ENCODE measurements at places on chromosomes 3 and 15.

DNA sequence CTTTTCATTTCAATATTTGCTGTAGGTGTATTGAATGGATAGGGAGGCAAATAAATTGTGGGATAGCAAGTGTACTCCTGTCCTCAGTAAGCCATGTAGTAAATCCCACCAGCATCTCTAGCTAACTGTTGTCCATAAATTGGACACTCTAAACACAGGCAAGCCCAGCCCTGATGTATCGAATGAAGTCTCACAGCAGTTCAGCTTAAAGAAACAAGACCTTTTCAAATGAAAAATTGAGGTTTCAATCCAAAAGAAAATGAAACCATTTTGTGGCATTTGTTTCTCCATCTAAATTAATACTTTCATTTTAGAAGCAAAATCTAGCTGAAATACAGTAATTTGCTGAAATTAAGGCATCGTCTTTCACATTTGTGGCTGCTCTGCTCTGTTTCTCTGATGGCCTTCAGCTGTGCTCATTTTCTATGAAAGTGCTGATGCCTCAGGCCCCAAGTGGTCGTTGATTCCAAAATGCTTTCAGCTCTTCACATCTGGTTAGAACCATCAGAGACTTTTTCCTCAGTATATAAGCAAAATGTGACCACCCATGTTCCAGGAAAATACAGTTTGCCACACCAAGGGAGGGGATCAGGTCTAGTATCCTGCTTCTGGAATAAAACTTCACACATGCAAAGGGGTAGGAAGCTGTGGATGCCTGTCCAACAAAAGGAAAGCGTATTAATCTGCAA lies 245.0 kb downstream of the ZMAT3 start:
- no peak for DNase-seq

- DNase-seq = no peak
These were observed 44.3 kb downstream of the ATP1B3 start for GRCh38 chr3:141920701-141921100.

DNA sequence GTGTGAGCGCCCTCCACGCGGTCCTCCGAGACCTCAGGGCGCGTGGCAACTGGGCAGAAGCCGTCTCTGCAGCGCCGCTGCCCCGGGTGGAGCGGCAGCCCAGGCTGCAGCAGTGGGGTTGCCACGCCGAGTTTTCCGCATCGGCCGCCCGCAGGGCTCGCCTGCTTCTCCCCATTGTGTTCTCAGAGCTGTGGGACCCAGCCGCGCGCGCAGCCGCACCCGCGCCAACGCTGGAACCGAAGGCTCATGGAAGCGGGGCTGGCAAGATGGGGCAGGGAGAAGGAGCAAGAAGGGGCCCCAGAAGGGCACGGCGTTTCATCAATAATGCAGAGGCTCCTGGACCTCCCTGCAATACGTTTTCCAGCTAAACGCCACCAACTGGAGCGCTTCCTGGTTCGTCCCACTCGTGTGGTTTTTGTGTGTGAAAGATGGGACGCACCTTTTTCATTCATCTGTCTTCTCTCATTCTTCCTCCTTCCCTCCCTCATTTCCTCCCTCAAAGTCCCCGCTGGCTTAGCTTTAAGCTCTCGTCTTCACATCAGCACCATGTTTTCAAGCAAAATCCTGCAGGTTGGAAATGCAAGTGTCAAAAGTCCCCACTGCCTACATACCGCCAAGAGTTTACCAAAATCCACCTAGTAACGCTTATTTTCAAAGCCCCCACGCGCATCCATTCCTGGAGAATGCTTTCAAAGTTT lies 1.2 kb downstream of the ROBO1 start:
- DNase-seq = no peak

GRCh38 chr15:23602124-23602523 lies 36.6 kb downstream of the MKRN3 start:
- no peak for DNase-seq

- no peak for DNase-seq
These were observed 170.7 kb downstream of the WDR72 start for GRCh38 chr15:53588773-53589172.

DNA sequence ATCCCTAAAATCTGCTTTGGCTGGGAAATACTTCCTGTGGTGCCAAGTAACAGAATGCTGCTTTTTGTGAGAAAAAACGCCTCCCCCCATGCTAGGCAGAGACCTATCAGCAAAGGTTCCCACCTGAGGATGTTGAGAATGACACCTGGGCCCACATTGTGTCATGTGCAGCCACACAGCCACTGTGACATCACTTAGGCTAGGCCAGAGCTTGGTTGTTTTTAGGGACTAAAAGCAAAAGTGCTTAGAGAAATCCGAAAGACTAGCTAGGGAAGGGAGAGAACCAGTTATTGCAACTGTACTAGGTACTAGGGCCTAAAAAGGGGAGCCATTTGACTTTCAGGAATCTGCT lies 6.2 kb downstream of the ZDHHC3 start:
- DNase-seq = no peak

DNA sequence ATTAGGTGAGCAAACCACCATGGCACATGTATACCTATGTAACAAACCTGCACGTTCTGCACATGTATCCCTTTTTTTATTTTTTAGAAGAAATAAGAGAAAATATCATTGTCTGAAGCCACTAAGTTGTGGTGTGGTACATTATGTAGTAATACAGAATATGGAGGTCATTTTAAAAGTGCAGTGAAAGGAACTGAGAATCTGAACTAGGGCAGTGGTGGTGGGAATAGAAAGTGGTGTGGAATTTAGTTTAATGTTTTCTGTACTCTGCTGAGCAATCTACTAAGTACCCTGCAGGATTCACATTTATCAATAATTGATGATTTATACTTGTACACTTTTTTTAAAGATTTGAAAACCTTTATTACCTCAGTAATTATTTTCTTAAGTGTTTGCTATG lies 283.5 kb downstream of the CHL1 start:
- DNase-seq = no peak

DNA sequence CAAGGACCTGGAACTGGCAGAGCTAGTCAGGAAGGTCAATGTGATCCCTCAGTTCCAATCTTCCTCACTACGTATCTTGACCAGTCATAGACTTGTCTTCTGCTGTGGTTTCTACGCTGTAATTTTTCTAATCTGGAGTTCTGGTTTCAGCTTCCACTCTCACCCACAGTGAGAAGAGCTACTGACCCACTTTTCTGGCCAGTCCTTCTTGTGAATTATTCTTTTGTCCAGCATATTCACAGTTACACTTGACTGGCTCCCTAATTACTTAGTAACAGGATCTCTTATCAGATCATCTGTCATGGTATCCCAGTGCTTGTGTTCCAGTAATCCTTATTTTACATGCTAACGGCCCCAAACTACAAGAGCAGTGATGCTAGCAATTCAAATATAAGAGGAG lies 72.4 kb upstream of the MME start:
- no peak for DNase-seq

DNA sequence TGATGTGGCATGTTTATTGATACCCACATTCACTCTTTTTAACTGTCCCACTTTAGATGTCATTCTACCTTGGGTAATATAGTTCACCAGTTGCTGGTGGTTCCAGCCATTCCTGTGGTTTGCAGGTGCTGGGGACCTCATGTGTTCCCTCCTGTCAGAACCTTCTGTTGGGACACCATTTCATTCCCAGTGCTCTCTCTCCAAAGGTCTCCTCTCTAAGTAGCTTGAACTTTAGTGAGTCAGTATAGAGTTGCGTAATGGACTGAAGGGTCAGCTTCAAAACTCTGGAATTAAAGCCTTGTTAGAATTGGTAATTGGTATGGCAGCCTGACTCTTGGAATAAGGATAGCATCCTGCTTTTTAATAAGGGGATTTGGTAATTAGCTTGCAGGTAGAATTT lies 108.5 kb downstream of the PLCL2 start:
- DNase-seq = no peak

DNA sequence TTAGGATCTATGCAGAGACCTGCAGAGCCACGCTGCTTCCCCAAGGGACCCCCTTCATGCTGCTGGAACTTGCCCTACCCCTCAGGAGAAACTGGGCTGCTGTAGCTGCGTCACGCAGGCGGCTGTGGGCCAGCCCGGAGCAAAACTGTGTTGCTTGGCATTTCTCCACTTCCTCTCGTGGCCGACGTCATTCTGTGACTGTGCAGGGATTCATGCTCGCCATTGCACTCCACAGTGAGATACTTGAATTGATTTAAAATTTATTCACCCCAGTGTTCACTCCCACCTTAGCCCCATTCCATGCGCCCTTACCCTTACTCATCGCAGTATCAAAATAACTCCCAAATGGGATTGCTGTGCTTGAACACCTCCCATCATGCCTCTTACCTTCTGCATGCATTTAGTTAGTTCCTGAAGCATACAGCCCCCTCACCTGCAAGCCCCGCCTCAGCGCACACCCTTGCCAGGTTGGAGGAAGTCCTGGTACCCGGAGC lies 45.7 kb downstream of the TMEM44 start:
- no peak for DNase-seq

- DNase-seq = no peak
These were observed 392.3 kb upstream of the ZNF717 start for GRCh38 chr3:76177610-76178009.

DNA sequence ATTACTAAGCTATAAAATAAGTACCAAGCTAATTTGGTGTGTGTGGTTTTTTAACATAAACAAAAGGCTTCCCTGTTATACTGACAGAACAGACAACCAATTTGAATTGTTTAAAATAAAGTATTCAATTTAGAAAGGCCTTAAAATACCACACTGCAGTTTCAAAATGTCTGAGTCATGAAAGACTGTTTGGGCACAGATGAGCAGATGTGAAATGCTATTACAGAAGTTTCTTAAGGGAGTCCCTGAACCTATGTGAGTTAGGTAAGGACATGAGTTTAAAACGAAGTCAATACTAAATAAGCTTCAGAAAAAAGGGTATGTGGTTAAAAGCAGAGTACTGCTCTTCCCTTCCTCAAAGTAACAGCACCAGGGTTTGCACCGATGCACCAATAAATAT lies 69.7 kb upstream of the SETMAR start:
- DNase-seq = no peak

GRCh38 chr3:123157598-123158287 lies 44.0 kb upstream of the SEC22A start:
- no peak for DNase-seq

GRCh38 chr3:159739969-159740368 lies 248.7 kb upstream of the IL12A start:
- DNase-seq = no peak

- DNase-seq = no peak
These were observed 196.9 kb upstream of the PRICKLE2 start for GRCh38 chr3:64422192-64422591.

GRCh38 chr15:71747128-71748083 lies 62.9 kb upstream of the NR2E3 start:
- DNase-seq = no peak

- DNase-seq = no peak
These were observed 15.2 kb upstream of the CLEC3B start for GRCh38 chr3:45010811-45011333.

- DNase-seq = no peak
These were observed 13.0 kb upstream of the CADPS start for GRCh38 chr3:62888180-62888579.

GRCh38 chr15:86036243-86036642 lies 43.4 kb upstream of the AGBL1 start:
- no peak for DNase-seq

GRCh38 chr3:127700406-127700805 lies 27.7 kb downstream of the ABTB1 start:
- no peak for DNase-seq

DNA sequence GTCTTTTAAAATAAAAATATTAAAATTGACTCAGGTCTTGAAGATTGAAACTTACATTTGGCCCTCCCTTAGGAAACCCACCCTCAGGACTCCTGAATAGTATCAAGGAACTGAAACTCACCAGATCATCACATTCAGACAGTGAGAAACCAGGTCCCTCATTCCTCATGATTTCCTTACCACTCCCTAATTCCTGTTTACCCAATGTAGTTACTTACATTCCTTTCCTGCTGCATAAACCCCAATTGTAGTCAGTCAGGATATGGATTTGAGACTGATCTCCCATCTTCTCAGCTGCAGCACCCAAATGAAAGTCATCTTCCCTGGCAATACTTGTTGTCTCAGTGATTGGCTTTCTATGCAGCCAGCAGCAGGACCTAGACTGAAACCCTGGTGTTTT lies 8.6 kb downstream of the ATP13A4 start:
- no peak for DNase-seq

DNA sequence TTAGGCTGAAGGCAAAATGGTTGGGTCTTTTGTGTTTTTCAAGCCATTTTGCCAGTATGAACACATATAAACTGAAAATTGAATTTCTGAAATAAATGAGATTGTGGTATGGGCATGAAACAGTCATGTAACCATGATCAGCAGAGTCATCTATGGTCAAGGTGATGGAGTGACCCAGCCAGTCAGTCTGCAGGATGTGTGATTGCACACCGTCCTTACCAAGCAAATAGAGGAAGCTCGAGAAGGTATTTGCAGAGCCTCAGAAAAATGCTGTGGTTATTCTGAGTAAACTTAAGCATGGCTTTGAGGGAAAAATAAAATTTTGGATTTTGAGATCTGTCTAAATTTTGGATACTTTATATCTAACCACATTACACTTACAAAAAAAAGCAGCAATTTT lies 95.9 kb upstream of the RNF7 start:
- no peak for DNase-seq

- no peak for DNase-seq
These were observed 157.7 kb upstream of the TGFBR2 start for GRCh38 chr3:30448450-30449289.

GRCh38 chr3:114285648-114286230 lies 8.1 kb upstream of the TIGIT start:
- DNase-seq = no peak

- no peak for DNase-seq
These were observed 519.6 kb downstream of the NTRK3 start for GRCh38 chr15:87736891-87737389.

GRCh38 chr3:120864541-120864940 lies 43.5 kb upstream of the STXBP5L start:
- DNase-seq = no peak

- no peak for DNase-seq
These were observed 307.4 kb upstream of the COL8A1 start for GRCh38 chr3:99330924-99331532.

GRCh38 chr15:39669661-39670060 lies 88.8 kb downstream of the THBS1 start:
- DNase-seq = no peak

- DNase-seq = no peak
These were observed 27.3 kb upstream of the FGD5 start for GRCh38 chr3:14791343-14791945.

DNA sequence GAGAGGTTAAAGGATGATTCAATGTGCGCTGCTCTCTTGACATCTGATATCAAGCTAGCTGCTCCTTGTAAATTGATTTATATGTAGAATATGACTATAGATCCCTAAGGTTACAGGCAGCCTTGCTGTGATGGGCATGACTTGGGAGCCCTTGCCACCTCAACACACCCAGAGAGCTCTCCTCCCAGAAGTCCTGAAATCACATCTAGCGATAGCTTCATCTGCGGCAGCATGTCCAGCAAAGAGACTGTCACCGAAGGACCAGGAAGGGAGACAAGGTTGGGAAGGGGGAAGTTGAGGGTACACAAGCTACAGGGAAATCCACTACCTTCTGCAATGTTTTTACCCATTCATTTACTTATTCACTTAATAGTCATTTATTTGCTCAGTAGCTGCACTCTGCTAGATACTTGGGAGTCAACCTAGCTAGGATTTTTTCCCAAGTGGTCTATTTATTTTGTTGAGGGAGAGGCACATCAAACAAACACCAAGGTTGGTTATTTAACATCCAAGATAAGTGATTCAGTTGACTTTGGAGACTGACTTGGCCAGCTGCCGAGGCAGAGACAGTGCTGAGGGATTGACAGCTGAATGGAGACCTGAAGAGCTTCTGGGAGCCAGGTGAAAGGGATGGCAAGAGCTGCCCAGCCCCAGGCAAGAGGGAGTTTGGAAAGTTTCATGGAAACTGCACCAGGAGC lies 205.8 kb upstream of the IL12A start:
- no peak for DNase-seq
